ENCODE measurements at places on chromosomes 13 and 19. TPM values are rescaled to one million over a fixed set of nuclear protein-coding genes. Genes with fewer than 3 reads are reported as not detected.

The KLK14 gene
- not detected for total RNA-seq

DNA sequence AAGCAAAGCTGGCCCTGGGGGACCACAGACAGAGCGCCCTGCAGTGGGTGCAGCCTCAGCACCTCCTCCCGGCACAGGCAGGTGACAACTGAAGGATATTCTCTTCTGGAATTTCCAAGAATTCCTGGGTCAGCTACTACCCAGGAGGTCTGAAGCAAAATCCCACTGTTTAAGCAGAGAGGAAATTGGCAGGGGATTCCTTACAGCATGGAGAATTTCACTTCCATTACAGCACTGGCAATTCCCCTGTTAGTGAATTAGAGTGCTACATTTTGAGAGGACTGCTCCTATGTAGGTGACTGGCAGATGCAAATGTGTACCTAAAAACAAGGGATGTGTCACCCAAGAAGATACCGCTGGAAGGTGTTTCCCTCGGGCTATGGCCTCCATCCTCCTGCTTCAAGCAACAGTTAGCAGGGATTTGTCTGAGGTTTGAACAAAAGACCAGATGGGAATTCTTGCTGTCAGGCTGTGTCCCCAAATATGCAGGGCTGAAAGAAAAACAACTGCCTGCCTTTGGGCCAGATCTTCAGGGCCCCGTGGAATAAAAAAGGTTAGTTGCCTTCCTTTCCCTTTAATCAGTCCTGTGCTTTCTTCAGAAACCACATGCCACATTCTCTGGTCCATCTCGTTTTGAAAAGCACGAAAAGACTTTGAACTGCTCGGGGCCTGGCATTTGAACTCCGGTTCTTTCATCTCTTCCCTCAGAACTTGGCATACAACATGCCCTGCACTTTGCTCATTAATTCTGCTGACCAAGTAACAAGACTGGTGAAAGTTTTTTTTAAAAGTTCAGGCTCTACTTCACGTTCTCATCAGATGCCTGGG lies 296.4 kb downstream of the DNAJC15 start:
- H3K4me3 ChIP-seq = no peak overlapping the region
- no peak for DNase-seq
- no peaks in the 10 kb centered on the region for H3K36me3 ChIP-seq

The KLK15 gene
- total RNA-seq = not detected

GRCh38 chr13:42836930-42837690 lies 55.7 kb downstream of the FAM216B start:
- H3K4me3 ChIP-seq = no peak overlapping the region
- H3K27ac ChIP-seq = no peak overlapping the region
- no peaks in the 10 kb centered on the region for H3K36me3 ChIP-seq
- H3K27me3 ChIP-seq = no peaks in the 10 kb centered on the region
- H3K4me1 ChIP-seq = no peaks in the 10 kb centered on the region

DNA sequence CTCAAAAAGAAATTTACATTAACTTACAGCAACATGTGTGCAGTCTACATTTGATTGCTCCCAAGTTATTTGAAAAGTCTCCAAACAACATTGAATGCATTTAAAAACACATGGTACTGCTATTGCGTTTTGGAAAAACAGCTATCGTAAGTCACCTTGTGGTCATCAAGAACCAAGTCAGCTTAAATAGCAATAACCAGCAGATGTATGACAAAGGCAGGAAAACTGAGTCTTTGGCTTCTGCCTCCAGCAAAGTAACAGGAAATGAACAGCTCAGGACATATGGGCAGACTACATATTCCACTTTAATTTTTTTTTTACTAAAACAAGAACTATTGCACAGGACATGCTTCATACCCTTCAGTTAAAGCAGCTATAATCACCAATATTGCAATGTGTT lies 580.6 kb upstream of the SPRY2 start:
- H3K27me3 ChIP-seq = no peaks in the 10 kb centered on the region
- H3K36me3 ChIP-seq = no peaks in the 10 kb centered on the region
- no peak overlapping the region for H3K27ac ChIP-seq
- H3K4me3 ChIP-seq = no peak overlapping the region

GRCh38 chr19:34228347-34228746 lies 26.0 kb upstream of the GARRE1 start:
- no peaks in the 10 kb centered on the region for H3K27me3 ChIP-seq
- peaks cover 84% of the 10 kb centered on the region for H3K36me3 ChIP-seq
- H3K4me3 ChIP-seq = no peak overlapping the region
- no peaks in the 10 kb centered on the region for H3K4me1 ChIP-seq

The MIA gene
- total RNA-seq = not detected

DNA sequence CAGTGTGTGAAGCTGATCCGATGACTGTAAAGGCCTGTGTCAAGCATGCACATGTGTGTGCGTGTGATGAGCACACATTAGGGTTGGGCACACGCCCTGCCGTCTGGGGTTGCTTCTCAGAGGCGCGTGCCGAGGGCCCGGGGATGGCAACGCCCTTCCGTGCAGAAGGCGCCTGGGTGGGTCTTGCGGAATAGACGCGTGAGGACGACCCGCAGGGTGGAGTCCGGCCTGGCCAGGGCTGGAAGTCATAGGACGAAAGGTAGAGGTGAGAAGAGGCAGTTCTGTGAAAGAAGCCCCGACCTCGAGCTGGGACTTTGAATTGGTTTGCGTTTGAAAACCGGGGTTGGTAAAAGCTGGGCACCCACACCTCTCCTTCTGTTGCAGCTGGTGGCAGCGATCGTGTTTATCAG lies 35.7 kb downstream of the TMEM255B start:
- no peak overlapping the region for H3K27ac ChIP-seq
- no peaks in the 10 kb centered on the region for H3K4me1 ChIP-seq
- peaks cover 25% of the 10 kb centered on the region for H3K36me3 ChIP-seq
- DNase-seq = peak; percentile 58
- H3K4me3 ChIP-seq = no peak overlapping the region
- no peaks in the 10 kb centered on the region for H3K27me3 ChIP-seq

- H3K27ac ChIP-seq = no peak overlapping the region
- no peaks in the 10 kb centered on the region for H3K27me3 ChIP-seq
- H3K4me3 ChIP-seq = no peak overlapping the region
- H3K36me3 ChIP-seq = peaks cover 4% of the 10 kb centered on the region
These were observed 84.0 kb downstream of the SUCLA2 start for GRCh38 chr13:47917022-47917574.

The ZNF701 gene
- total RNA-seq = 16.3 TPM

The MTIF3 gene
- total RNA-seq = 46.8 TPM

The PLIN4 gene
- total RNA-seq = 6.7 TPM

DNA sequence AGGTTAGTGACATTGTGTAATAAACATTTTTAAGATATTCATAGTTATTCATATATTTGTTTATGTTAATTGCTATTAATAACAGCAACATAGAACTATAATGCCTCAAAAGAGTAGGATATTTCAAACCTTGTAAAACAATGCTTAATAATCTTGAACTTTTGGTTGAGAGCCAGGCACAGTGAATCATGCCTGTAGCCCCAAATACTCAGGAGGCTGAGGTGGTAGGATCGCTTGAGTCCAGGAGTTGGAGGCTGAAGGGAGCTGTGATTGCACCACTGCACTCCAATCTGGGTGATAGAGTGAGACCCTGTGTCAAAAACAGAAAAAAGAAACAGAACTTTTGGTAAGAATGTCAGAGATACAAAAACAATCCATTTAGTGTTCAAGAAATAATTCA lies 213.9 kb upstream of the SLITRK1 start:
- no peaks in the 10 kb centered on the region for H3K4me1 ChIP-seq
- H3K27ac ChIP-seq = no peak overlapping the region
- no peak for DNase-seq

The LILRB4 gene
- total RNA-seq = 16.4 TPM
